Peyer's patch (tissue), 4 donors: ENCODE measurements at places on chromosomes 4 and X. TPM values are rescaled to one million over a fixed set of nuclear protein-coding genes. Genes with fewer than 3 reads are reported as not detected.

Gene HMX1
- total RNA-seq: not detected

- H3K4me3 ChIP-seq: no peak overlapping the region
- no peaks in the 10 kb centered on the region for H3K36me3 ChIP-seq
- no peak overlapping the region for H3K27ac ChIP-seq
Observed at GRCh38 chrX:106927023-106927422, 6.8 kb downstream of the CLDN2 start.

- peak; percentile 31 for DNase-seq
- no peaks in the 10 kb centered on the region for H3K4me1 ChIP-seq
- H3K4me3 ChIP-seq: peak overlapping the region; percentile 68
- H3K36me3 ChIP-seq: no peaks in the 10 kb centered on the region
- H3K27me3 ChIP-seq: no peaks in the 10 kb centered on the region
- H3K27ac ChIP-seq: peak overlapping the region; percentile 81
Observed at GRCh38 chr4:88457307-88458103, 586 bp downstream of the HERC5 start.

GRCh38 chr4:68906780-68907137 is 44.8 kb downstream of the UGT2A3 start:
- H3K4me3 ChIP-seq: no peak overlapping the region
- no peaks in the 10 kb centered on the region for H3K4me1 ChIP-seq
- no peaks in the 10 kb centered on the region for H3K27me3 ChIP-seq
- H3K27ac ChIP-seq: no peak overlapping the region
- H3K36me3 ChIP-seq: no peaks in the 10 kb centered on the region
- DNase-seq: no peak

DNA sequence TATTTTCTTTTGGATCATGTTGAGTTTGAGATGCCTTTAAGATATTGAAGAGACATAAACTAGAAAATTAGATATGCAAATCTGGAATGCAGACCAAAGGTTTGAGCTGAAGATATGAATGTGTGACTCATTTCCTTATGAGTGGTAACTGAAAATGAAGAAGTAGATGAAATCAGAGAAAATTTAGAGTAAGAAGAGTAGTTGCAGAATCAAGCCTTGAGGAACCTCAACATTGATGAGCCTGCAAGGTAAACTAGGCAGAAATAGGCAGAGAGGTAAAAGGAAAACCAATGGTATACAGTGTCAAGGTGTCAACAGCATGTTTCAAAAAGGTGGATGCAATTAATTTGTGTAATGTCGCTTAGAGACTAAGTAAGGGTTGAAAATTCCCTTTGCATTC is 142.8 kb downstream of the MOSPD2 start:
- no peak overlapping the region for H3K4me3 ChIP-seq
- no peak overlapping the region for H3K27ac ChIP-seq
- DNase-seq: no peak
- H3K4me1 ChIP-seq: no peaks in the 10 kb centered on the region
- H3K36me3 ChIP-seq: no peaks in the 10 kb centered on the region

- DNase-seq: no peak
- H3K27ac ChIP-seq: no peak overlapping the region
- H3K27me3 ChIP-seq: no peaks in the 10 kb centered on the region
Observed at GRCh38 chr4:39021631-39022030, 10.6 kb downstream of the TMEM156 start.

DNA sequence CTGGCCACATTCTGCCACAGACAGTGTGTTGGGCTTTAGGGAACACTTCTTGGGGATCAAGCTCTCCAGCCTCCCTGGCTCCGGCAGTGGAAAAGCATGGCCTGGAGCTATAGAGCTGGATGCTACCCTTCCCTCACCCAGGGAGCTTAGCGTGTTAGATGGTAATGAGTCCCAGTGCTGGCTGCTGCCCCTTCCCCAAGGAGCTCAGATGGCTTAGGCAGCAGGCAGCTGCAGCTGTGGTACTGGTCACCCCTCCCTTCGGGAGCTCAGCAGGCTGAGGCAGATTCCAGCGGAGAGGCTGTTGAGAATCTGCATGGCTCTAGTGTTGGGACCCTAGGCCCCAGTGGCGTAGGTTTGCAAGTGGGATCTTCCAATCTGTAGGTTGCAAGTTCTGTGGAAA is 19.5 kb downstream of the TMEM144 start:
- DNase-seq: no peak
- no peaks in the 10 kb centered on the region for H3K27me3 ChIP-seq
- H3K27ac ChIP-seq: no peak overlapping the region
- no peaks in the 10 kb centered on the region for H3K36me3 ChIP-seq

- no peaks in the 10 kb centered on the region for H3K4me1 ChIP-seq
- H3K27ac ChIP-seq: peak overlapping the region; percentile 35
- DNase-seq: no peak
- no peaks in the 10 kb centered on the region for H3K27me3 ChIP-seq
- H3K36me3 ChIP-seq: no peaks in the 10 kb centered on the region
Observed at GRCh38 chrX:129785160-129785947, 5.6 kb downstream of the SASH3 start.

Gene LINC00632
- total RNA-seq: 22.8 TPM

GRCh38 chrX:125289209-125289608 is 30.5 kb upstream of the TEX13C start:
- H3K27ac ChIP-seq: no peak overlapping the region
- H3K36me3 ChIP-seq: no peaks in the 10 kb centered on the region
- no peak for DNase-seq
- H3K27me3 ChIP-seq: no peaks in the 10 kb centered on the region
- H3K4me1 ChIP-seq: no peaks in the 10 kb centered on the region

DNA sequence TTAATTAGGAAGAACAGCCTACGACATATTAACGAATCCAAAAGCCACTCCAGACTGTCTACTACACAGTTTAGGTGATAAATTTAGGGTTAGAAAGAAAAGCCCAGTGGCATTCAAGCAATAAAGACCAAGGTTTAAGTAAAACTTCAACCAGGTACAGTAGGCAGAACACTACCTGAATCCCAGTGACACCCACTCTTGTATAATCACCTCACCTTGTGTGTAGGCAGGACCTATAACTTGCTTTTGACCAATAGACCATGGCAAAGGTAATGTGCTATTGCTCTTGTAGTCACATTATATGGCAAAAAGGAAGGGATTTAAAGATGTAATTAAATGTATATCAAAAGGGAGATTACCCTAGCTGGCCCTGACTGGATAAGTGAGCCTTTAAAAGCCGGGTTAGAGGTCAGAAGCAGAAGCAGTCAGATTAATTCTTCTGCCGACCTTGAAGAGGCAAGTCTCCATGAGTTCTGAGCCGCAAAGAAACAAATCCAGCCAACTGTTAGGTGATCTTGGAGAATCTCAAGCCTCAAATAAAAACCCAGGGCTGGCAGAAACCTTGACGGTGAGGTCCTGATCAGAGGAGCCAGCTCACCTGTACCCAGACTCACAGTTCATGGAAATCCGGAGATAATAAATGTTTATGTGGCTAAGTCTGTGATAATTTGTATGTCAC is 8.8 kb downstream of the FSTL5 start:
- H3K27me3 ChIP-seq: no peaks in the 10 kb centered on the region
- no peaks in the 10 kb centered on the region for H3K36me3 ChIP-seq
- DNase-seq: no peak
- no peak overlapping the region for H3K4me3 ChIP-seq
- H3K27ac ChIP-seq: no peak overlapping the region

DNA sequence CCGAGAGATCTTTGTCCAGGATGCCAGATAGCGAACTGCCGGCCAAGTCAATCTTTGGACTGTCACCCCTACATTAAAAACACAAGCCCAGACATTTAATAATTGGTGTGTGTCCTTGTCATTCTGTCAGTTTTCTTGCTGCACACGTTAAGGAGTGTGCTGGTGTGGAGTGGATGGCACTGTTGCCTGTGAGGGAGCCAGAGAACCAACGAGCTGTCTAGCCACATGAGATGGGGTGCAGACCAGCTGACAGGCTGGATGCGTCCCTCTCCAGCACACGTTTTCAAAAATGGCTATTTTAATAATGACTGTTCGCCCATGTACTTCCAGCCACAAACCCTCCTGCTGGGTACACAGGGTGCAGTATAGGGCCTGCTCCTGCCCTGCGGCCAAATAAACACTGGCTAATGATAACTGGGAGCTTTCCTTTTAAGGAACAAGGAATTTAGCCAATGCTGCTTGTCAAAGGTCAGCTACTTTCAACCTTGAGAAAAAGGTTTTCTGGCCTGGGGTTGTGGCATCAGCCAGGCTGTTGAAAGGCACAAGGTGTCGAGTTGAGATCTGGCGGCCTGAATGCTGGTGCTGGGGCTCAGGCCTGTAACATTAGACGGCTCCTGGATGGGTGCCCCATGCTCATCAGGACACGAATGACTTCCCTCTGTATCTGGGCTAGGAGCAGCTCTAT is 54.0 kb upstream of the MAP3K15 start:
- no peak overlapping the region for H3K27ac ChIP-seq
- no peak for DNase-seq
- H3K27me3 ChIP-seq: no peaks in the 10 kb centered on the region
- no peaks in the 10 kb centered on the region for H3K4me1 ChIP-seq
- H3K4me3 ChIP-seq: no peak overlapping the region
- H3K36me3 ChIP-seq: no peaks in the 10 kb centered on the region

DNA sequence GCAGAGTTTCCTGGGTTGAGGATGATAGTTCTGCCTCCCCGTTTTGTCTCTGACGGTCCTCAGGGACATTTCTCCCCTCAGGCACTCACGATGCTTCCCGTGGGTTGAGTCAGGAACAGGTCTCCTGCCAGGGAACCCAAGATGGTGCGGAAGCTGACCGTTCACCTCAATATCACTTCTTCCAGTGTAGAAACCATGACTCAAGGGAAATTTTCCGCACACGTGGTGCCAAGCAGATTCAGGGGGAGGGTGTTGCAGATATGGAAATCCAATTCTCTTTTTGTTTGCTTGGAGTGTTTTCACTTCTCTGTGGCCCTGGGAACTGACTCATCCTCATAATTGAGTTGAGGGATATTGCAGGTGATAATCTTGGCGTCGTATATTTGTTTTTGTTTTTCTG is 46.7 kb downstream of the CXorf49B start:
- DNase-seq: no peak
- H3K36me3 ChIP-seq: no peaks in the 10 kb centered on the region
- no peak overlapping the region for H3K27ac ChIP-seq
- no peaks in the 10 kb centered on the region for H3K4me1 ChIP-seq
- no peaks in the 10 kb centered on the region for H3K27me3 ChIP-seq
- H3K4me3 ChIP-seq: no peak overlapping the region

Gene MAMLD1
- total RNA-seq: 0.80 TPM

DNA sequence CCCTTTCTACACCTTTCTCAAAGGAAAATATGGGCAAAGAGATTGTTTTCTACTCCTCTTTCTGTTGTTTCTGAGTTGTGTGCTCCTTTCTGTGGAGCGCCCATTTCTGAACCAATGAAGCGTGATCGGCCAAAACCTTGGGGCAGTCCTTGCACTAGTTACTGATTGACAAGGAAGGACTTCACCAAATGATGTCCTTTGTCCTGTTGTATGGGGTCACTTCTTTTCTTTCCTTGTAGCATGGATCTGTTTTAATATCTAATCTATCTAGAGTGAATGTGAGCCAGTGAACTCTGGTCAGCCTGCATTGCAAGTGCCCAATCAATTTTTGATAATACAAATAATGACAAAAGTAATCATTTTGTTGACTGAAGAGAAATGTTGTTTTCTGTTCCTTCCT is 94.5 kb downstream of the EGF start:
- H3K36me3 ChIP-seq: no peaks in the 10 kb centered on the region
- no peak overlapping the region for H3K27ac ChIP-seq
- no peak for DNase-seq
- no peaks in the 10 kb centered on the region for H3K4me1 ChIP-seq

GRCh38 chr4:107950746-107951540 is 19.6 kb downstream of the CYP2U1 start:
- H3K4me3 ChIP-seq: no peak overlapping the region
- H3K27ac ChIP-seq: no peak overlapping the region
- no peaks in the 10 kb centered on the region for H3K4me1 ChIP-seq

GRCh38 chr4:155005395-155006090 is 202.9 kb upstream of the NPY2R start:
- H3K27me3 ChIP-seq: no peaks in the 10 kb centered on the region
- H3K36me3 ChIP-seq: no peaks in the 10 kb centered on the region
- DNase-seq: no peak
- H3K4me1 ChIP-seq: no peaks in the 10 kb centered on the region
- H3K27ac ChIP-seq: no peak overlapping the region

Gene F9
- total RNA-seq: not detected

DNA sequence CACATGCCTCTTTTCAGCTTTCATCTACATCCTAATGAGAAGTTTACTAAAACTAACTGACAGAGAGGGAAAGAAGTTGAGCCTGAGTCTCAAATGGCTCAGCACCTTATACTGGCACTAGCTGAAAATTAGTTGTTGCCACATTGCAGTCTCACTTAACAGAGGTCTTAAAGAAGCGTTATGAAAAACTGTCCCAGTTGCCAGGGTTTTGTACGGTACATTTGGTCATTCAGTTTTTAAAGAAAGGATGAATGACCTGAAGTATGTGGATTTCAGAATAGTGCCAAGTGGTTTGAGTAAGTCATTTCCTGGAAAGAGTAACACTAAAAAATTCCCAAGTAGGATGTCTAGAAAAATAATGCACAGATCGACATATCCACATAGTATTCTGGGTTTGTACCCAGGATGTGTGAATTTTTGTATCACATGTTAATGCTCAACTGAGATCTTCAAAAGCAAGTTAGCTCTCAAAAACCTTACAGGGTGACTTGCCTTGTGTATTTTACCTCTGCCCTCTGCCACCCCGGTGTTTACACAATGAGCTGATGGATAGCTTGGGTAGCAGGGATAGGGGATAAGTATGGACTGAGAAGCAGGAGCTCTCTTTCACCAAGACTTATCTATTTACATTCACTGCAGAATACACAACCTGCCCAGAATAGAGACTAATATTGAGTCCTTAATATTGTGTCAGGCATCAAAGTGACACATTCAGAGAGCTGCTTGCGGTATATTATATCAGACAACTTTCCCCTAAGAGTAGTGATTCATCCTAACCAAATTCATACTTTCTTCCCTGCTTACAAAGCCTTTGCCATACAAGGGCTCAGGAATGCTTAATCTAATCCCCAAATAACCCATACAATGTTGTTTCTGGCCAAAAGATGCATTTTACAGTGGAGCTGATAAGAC is 1075.7 kb upstream of the PABPC4L start:
- no peaks in the 10 kb centered on the region for H3K27me3 ChIP-seq
- no peaks in the 10 kb centered on the region for H3K36me3 ChIP-seq
- H3K27ac ChIP-seq: no peak overlapping the region
- no peak for DNase-seq

Gene TEX11
- not detected for total RNA-seq

DNA sequence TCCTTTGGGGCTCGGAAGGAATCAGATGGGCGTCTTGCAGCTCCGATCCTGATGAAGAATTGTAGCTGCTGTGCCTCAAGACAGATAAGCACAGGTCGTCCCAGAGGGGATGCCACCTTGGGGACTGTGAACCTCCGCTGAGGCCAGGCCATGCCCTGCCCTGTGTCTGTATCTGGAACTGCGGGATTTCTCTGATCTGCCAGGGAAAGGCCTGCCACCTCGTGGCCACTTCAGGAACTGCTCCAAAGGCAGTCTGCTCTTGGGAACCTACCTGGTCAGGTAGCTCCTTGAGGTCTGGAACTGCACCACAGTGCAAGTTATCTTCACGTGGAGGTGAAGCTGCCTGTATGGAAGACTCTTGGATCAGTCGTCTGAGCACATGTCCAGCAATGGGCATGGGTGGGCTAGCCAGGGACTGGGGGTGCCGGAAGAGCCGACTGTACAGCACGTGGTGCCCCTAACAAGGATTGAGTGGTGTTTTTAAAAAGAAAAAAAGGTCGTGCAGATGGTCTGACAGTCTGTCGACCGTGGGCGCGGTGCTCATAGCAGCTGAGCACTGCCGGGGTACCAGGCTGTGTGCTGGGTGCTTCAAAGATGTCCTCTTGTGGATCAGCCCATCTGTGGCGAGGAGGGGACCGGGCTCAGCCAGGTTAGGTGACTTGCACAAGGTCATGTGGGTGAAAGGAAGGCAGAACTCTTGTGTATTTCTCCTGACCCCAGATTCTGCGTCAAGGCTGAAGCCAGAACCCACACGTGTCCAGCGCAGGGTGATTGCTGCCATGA is 3.1 kb upstream of the GRPEL1 start:
- H3K4me3 ChIP-seq: no peak overlapping the region
- no peaks in the 10 kb centered on the region for H3K36me3 ChIP-seq
- peaks cover 11% of the 10 kb centered on the region for H3K4me1 ChIP-seq

Gene OSTC
- 31.2 TPM for total RNA-seq
